ENCODE measurements at places on chromosomes 7 and 10.

DNA sequence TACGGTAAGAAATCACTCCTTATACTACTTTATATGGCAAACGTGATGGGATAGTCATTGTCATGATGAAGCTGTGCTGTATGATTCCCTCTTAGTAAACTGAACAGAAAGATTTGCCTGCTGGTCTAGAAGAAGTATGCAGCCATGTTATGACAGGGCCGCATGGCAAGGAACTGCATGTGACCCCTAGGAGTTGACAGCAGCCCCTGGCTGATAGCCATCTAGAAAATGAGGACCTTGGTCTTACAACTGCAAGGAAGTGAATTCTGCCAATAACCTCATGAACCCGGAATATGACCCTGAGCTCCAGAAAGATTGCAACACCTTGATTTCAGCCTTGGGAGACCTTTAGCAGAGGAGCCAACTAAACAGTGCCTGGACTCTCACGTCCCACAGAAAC is 193.3 kb downstream of the SEMA3E start:
- DNase-seq, result no peak

GRCh38 chr7:47414342-47415317 is 167.3 kb downstream of the TNS3 start:
- DNase-seq, result no peak

GRCh38 chr7:116653204-116653603 is 18.8 kb upstream of the MET start:
- DNase-seq, result peak; percentile 76

DNA sequence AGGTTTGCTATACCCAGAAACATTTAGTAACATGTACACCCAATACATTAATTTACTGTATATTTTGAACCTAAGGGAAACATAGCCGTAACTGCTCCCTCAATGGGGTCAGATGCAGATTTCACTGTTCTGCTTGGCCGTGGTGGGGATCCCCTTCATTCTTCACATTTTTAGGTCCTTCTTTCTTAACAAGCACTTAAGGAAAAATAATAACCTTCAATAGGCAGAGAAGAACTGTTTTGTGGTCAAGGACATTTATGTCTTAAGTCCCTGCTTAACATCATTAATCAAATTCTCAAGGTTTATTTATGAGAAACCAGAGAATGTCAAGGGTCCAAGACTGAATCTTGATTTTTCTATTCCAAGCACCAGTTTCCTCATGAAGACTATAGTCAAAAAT is 592.1 kb upstream of the ANKRD30A start:
- no peak for DNase-seq

DNA sequence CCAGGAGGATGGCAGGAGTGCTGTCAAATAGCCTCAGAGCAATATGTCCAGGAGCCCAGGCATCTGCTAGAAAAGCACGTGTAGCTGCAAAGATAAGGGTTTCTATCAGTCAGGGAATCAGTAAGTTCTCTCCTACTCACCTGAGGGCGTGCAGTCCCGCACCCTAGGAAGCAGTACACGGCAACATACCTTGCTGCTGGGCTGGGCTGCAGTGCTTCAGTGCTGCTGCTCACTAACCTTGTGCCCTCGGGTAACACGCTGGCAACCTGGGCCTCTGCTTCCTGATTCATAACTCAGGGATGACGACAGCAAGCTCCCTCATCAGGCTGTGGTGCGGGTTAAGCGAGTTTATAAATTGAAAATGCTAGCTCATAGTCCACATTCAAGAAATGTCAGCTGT is 29.5 kb upstream of the CCNY start:
- peak; percentile 15 for DNase-seq

DNA sequence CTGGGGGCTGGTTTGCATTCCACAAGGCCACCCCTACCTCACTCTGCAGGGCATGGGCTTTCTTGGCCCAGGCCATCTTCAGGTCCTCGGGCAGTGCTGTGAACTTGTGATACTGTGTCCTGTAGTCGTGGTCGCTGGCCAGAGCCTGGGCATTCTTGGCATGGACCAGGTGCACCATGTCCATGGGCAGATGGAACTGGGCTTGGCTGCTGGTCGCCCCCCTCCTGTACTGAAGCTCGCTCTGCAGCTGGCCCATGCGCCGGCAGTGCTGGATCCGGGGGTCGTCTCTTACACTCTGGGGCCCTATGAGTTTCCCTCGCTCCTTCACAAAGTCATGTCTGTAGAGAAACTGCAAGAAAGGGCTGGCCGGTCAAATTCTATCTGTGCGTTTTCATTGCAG is 51.7 kb downstream of the HABP2 start:
- no peak for DNase-seq

GRCh38 chr10:62726142-62726541 is 78.4 kb upstream of the ADO start:
- no peak for DNase-seq

- no peak for DNase-seq
These were observed 1298.8 kb downstream of the TYW1 start for GRCh38 chr7:68295386-68295785.

GRCh38 chr10:91378061-91378460 is 32.1 kb upstream of the HECTD2 start:
- no peak for DNase-seq

DNA sequence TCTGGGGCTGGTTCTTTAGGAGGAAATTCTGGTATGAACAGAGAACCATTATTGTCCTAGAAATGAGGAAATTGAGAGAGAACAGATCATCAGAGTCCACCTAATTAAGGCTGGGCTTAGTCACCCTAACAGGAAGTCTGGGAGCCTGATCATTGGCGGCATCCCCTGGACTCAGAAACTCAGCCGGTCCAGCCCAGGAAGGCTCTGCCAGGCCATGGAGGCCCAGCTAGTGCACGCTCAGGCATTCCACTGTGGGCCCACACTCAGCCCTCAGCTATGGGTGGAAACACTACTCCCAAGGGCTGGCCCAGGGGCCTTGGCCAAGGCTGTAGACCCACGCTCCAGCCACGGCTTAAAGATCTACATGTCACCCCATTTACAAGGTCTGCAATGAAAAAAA is 109.2 kb downstream of the PTPN20 start:
- DNase-seq, result no peak

- no peak for DNase-seq
These were observed 66.2 kb downstream of the DNAJB6 start for GRCh38 chr7:157402911-157403534.

GRCh38 chr10:129719415-129719739 is 244.7 kb downstream of the EBF3 start:
- DNase-seq, result no peak

DNA sequence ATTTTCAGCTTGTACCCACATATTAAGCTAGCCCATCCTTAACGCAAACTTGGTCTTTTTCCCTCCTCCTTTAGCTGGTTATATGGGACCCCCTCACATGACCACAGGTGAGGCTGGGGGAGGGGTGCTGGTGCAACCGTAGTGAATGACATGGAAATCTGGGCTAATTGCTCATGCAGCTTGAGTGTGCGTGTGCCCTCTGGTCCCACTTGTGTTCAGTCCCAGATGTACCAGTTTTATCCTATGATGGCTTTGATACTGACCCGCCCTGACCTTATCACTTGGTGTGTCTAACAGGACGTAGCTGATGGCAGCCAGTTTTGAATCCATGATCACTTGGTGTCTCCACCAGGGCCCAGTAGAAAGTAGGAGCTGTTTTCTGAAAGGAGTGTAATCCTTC is 5.1 kb upstream of the ZC3HAV1 start:
- DNase-seq, result no peak

DNA sequence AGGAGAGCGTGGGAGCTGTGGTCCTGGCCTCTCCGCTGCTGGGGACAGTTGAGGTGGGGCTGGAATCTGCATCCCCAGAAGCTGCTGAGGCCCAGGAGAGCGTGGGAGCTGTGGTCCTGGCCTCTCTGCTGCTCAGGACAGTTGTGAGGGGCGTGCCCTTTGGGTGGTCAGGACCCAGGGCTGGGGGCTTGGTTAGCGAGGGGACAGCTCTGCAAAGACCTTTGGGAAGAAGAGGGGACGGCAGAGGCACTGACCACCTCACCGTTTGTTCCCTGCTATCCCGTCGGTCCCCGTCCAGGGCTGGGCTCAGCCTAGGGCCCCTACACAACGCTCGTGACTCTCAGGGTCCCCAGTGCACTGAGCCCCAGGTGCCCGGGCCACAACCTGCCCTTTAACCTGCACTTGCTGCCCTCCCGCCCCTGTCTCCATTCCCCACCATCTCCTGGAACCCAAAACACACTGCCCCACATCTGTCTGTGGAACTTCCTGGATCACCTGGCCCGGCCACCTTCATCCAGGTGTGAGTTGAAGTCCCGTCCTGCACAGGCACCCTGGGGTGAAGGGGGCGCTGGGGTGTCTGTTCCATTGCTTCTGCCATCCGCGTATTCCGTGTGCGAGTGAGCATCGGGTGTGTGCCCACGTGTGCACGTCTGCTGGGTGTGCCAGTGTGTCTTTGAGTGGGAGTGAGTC is 14.1 kb downstream of the FOXL3 start:
- no peak for DNase-seq

DNA sequence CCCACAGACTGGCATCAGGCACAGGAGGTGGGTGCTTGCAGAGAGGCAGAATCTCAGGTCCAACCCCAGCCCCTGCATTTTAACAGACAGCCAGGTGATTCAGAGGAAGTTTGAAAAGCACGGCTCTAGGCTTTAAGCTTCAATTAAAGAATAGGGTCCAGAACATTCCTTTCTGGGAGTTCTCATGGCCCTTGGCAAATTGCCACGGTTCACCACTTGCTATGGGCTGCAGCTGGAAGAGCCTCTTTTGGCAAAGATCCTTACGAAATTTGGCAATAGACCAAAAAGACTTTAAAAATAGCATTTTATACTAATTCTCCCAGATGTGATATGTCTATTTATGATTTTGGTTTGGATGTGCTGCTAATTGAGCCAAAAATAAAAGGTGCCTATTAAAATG is 148.1 kb downstream of the ITGA8 start:
- peak; percentile 47 for DNase-seq

DNA sequence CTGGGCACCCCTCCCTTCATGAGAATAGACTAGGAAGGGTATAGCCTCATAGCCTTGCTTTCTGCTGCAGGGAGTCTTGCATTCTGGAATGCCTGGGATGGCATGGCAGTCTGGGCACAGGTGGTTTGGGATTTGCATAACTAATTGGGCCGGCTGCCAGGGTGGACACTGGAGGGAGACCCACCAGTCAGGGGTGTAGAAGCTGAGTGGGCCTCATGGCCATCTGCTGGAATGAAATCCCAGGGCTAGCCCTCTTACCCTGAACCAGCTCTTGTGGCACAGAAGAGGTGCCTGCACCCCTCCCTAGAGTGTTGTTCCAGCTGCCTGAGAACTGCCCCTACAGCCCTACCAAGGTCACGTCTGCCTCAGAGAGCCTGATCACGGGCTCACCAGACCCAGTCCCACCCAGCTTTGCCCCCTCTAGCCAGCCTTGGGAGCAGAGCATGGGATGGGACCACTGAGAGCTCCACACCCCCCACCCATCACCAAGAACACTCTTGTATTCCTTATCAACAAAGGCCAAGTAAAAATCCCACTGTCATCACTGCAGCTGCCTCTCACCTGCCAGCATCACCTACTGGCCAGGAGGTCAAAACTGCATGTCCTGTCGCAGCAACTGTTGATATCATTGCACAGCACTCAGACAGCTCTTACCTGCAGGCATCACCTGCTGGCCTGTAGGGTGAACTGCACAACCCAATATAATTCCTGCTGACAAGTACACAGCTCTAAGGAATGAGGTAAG is 148.9 kb downstream of the ZEB1 start:
- DNase-seq, result no peak

- DNase-seq, result no peak
These were observed 331.4 kb downstream of the PTPRN2 start for GRCh38 chr7:158256091-158256816.

DNA sequence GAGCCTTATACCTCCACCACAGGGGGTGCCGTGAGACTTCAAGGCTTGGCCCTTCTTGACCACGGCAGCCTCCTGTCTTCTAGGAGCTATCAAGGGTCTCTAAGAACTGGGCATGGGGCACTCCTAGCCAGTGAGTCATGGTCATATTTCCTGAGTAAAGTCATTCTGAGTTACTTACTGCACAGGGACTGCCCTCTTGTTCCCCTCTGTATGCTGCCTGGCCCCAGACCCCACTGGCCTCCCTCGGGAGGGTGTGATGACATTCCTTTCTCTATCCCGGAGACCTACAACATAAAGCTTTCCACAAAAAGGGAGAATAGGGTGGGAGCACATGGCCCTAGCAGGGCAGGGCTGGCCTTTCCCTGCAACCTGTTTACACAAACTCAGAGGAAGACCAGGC is 21.4 kb downstream of the DPCD start:
- no peak for DNase-seq

- peak; percentile 56 for DNase-seq
These were observed 21.1 kb upstream of the HBP1 start for GRCh38 chr7:107147464-107148393.

DNA sequence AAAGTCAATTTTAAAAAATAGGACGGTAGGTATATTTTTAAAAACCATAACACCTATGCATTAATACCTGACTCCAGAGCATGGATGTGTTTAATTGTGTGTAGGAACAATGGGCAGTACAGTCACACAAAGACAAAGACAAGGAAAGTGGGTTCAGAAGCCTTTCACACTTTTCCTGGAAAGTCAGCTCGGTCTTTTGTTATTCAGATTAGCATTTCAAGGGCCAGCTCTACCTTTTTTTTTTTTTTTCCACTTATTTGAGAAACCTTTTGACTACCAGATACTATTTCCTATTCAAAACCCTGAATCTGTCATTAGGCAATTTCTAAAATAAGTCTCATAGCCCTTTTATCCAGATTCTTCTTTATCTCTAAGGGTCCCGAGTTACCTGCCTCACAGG is 401.9 kb downstream of the PARD3 start:
- DNase-seq, result no peak

DNA sequence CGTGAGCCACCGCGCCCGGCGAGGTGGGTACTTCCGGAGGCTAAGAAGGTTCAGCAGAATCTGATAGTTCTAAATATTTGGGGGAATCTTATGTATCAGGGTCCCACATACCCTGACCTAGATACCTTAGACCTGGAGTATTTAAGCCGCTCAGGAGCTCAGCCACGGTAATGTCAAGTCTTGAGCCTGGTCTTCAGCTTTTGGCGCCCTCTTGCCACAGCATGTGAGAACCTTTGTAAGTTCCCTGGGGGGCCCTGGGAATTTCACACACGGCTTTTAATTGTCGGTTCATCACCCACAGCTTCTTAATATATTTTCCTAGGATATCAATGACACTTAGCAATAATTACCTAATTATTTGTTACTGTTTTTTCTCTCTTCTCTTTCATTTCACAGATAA is 324.3 kb upstream of the GALNT17 start:
- DNase-seq, result no peak

- DNase-seq, result no peak
These were observed 208.7 kb downstream of the CRPPA start for GRCh38 chr7:16212610-16213009.

- no peak for DNase-seq
These were observed 173.6 kb downstream of the KIAA1217 start for GRCh38 chr10:24382596-24382978.

DNA sequence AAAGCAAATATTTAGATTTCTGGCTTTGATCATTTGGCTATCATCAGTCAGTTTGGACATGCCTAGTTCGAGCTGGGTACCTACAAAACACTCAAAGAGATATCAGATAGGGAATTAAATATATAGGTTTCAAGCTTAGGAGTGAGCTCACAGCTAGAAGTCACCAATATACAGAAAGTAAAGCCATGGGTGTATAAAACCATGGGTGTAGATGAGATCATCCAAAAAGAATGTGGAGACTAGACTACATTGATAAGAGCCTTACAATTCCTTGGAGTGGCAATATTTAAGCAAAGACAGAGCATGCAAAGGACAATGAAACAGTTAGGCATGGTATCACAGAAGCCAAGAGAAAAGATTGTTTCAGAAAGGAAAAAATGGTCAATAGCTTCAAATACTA is 7.2 kb upstream of the RALA start:
- DNase-seq, result no peak

- no peak for DNase-seq
These were observed 17.2 kb upstream of the TPST1 start for GRCh38 chr7:66187905-66188304.

- no peak for DNase-seq
These were observed 429.1 kb downstream of the ACTR3B start for GRCh38 chr7:153188630-153189029.

All from SJCRH30 (cell line).